ENCODE measurements at places on chromosomes 1 and 21. TPM values are rescaled to one million over a fixed set of nuclear protein-coding genes. Genes with fewer than 3 reads are reported as not detected.

DNA sequence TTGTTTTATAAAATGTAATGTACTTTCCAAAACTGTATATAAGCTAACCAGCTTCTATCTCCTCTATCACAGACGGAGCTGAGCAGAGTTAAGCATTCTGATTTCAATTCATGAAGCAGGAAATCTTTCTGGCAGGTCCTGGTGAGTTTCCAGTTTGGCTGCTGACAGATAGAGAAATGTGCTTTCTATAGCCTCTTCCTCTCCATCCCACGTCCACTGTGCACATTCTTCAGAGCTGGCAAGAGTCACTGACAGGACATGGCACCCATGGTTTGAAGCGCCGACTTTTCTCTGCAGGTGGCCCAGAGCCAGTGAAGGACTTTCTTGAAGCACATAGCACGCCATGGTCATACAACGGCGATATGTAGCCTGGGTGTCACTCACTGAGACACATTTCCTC lies 52.3 kb upstream of the POU2F1 start:
- DNase-seq = no peak
- no peaks in the 10 kb centered on the region for H3K27me3 ChIP-seq
- H3K4me1 ChIP-seq = no peaks in the 10 kb centered on the region
- no peak overlapping the region for H3K27ac ChIP-seq

GRCh38 chr1:109632671-109633346 lies 13.2 kb downstream of the AMPD2 start:
- peaks cover 6% of the 10 kb centered on the region for H3K4me1 ChIP-seq
- H3K27me3 ChIP-seq = no peaks in the 10 kb centered on the region
- H3K36me3 ChIP-seq = no peaks in the 10 kb centered on the region
- peak; percentile 58 for DNase-seq
- no peak overlapping the region for H3K4me3 ChIP-seq

DNA sequence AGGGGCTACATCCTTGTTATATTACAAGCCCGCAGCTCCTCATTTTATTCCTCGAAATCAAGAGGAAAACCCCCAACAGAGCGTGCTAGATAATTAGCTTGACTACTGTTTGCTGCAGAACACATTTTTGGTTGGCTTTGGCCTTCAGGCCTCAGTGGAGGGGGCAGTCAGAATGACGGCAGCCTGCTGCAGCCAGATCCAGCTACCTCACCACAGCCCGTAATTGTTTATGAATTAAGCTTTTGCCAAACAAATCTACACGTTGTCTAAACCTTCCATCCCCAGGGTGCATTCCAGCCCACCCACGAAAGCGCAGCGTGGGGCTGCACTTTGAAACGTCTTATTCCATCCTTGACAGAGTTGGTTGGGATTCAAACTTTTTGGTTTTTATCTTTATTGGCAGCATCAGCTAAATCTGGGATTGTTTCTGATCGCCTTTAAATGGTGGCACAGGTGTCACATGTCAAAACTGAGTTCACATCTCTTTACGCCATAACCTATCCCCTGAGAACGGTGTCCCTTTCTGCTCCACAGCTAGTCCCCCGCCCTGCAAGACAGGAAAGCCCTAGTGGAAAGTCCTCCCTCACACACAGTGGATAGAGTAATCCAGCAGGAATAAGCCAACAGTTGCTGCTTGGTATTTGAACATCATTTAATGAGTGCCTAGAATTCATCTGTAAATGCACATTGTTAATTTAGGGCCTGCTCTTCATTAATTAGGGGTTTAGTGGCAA lies 195.5 kb downstream of the LMO4 start:
- H3K36me3 ChIP-seq = no peaks in the 10 kb centered on the region
- no peak overlapping the region for H3K4me3 ChIP-seq

GRCh38 chr1:241417258-241417657 lies 60.3 kb upstream of the RGS7 start:
- no peaks in the 10 kb centered on the region for H3K4me1 ChIP-seq
- no peak for DNase-seq
- H3K27me3 ChIP-seq = peaks cover 5% of the 10 kb centered on the region

- H3K27me3 ChIP-seq = no peaks in the 10 kb centered on the region
- H3K27ac ChIP-seq = no peak overlapping the region
- no peak overlapping the region for H3K4me3 ChIP-seq
- H3K4me1 ChIP-seq = no peaks in the 10 kb centered on the region
Observed at GRCh38 chr1:30318413-30318812, 405.0 kb downstream of the MATN1 start.

The SPAG17 gene
- not detected for total RNA-seq

DNA sequence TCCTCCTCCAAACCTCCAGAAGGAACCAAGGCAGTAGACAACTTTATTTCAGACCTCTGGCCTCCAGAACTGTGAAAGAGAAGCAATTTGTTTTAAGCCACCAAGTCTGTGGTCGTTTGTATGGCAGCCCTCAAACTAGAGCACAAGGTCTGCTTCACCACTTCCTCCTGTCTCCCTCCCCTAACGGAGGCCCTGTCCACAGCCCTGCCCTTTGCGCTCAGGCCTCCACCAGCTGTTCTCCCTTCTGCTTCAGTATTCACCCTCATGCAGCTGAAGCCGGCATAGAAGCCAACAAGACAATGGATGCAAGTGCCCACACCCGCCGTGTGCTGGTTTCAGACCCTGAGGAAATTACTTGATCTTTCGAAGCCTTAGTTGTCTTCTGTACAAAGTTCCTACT lies 364.1 kb downstream of the HHAT start:
- no peak overlapping the region for H3K27ac ChIP-seq
- H3K27me3 ChIP-seq = no peaks in the 10 kb centered on the region
- no peaks in the 10 kb centered on the region for H3K4me1 ChIP-seq
- no peak for DNase-seq
- no peak overlapping the region for H3K4me3 ChIP-seq

The EDARADD gene
- not detected for total RNA-seq

All from uterus (tissue), 4 donors.